Activated CD8-positive, alpha-beta memory T cell treated with anti-CD3 and anti-CD28 coated beads, Interleukin-2, amount 10 ng/mL, durations not matched to agents 7 days and 5 days (primary cell): ENCODE measurements at places on chromosomes 5 and 9. TPM values are rescaled to one million over a fixed set of nuclear protein-coding genes. Genes with fewer than 3 reads are reported as not detected.

- no peak overlapping the region for H3K4me3 ChIP-seq
- H3K4me1 ChIP-seq = no peaks in the 10 kb centered on the region
- no peaks in the 10 kb centered on the region for H3K36me3 ChIP-seq
- H3K27me3 ChIP-seq = no peaks in the 10 kb centered on the region
Measured at GRCh38 chr5:122295138-122295537, 16.9 kb upstream of the SNCAIP start.

GRCh38 chr9:68981789-68982188 lies 32.1 kb downstream of the PRKACG start:
- H3K36me3 ChIP-seq = peaks cover 3% of the 10 kb centered on the region
- DNase-seq = no peak
- H3K27me3 ChIP-seq = no peaks in the 10 kb centered on the region
- no peak overlapping the region for H3K4me3 ChIP-seq

DNA sequence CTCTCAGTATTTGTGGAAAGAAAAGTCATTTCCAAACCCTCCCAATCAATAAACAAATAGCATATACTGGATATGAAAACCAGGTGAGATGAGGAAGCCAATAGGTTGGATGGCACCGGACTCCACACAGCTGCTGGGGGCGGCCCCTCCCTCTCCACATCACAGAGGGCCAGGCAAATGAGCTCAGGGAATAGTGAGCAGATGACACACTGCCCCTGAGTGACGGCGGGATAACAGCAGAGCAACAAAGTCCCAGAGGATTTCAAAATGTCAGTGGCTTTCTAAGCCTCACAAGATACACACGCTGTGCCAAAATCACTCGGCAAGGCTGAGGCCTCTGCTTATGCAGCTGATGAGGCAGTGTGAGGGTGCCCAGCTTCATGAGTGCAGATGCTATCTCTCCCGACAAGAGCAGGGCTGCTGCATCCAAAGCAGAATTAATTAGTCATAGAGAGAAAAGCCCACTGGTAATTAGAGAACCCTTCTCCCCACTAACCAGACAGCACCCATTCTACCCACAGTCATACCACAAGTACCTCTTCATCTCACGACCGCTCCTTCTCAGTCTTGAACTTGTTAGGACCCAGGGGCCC lies 235.0 kb upstream of the NFIL3 start:
- peaks cover 10% of the 10 kb centered on the region for H3K27me3 ChIP-seq
- no peak overlapping the region for H3K27ac ChIP-seq
- H3K4me1 ChIP-seq = no peaks in the 10 kb centered on the region

DNA sequence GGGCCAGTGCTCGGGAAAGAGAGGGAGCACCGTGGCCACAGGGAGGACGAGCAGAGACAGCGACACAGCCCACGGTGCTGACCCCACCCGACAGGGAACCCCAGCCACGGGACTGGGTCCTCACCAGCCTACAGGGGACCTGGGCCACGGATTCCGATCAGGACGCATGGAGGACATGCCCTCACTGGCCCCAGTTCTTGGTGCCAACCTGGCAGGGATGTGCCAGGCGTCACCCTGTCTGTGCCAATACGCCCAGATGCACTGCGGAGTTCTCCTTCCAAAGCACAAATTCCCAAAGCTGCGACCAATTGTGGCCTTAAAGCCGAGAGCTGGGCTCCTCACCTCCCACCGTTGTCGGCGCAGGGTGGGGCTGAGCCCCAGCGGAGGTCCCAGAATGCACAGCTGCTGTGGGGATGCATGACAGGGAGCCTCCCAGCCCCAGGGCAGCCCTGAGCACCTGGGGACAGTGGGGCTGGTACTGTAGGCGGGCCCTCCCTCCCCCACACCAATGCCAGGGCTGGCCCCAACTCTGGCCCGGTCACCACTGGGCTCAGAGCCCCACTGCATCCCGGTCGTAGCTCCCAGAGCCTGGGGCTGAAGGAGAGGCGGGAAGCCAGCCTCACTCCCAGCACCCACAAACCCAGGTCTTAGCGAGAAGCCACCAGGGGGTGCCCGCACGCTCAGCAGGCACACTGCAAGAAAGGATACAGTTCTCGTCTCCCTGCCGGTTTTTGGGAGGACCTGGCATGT lies 44.2 kb downstream of the NKD2 start:
- no peaks in the 10 kb centered on the region for H3K27me3 ChIP-seq
- no peak overlapping the region for H3K4me3 ChIP-seq
- H3K36me3 ChIP-seq = no peaks in the 10 kb centered on the region
- H3K4me1 ChIP-seq = no peaks in the 10 kb centered on the region
- H3K27ac ChIP-seq = no peak overlapping the region

- no peak overlapping the region for H3K27ac ChIP-seq
- no peak for DNase-seq
- no peaks in the 10 kb centered on the region for H3K36me3 ChIP-seq
- H3K27me3 ChIP-seq = peaks cover 3% of the 10 kb centered on the region
Measured at GRCh38 chr5:179257176-179257682, 88.0 kb downstream of the ADAMTS2 start.

- no peak overlapping the region for H3K4me3 ChIP-seq
- no peaks in the 10 kb centered on the region for H3K36me3 ChIP-seq
- no peaks in the 10 kb centered on the region for H3K4me1 ChIP-seq
Measured at GRCh38 chr9:80881940-80882339, 807.4 kb downstream of the TLE1 start.

The RANBP3L gene
- not detected for total RNA-seq

The PDE6A gene
- total RNA-seq = not detected
